Fibroblast of lung (primary cell): ENCODE measurements at places on chromosomes 16 and 17. TPM values are rescaled to one million over a fixed set of nuclear protein-coding genes. Genes with fewer than 3 reads are reported as not detected.
A peak's percentile ranks its signal among the peaks of the same experiment; 100 is the strongest.

DNA sequence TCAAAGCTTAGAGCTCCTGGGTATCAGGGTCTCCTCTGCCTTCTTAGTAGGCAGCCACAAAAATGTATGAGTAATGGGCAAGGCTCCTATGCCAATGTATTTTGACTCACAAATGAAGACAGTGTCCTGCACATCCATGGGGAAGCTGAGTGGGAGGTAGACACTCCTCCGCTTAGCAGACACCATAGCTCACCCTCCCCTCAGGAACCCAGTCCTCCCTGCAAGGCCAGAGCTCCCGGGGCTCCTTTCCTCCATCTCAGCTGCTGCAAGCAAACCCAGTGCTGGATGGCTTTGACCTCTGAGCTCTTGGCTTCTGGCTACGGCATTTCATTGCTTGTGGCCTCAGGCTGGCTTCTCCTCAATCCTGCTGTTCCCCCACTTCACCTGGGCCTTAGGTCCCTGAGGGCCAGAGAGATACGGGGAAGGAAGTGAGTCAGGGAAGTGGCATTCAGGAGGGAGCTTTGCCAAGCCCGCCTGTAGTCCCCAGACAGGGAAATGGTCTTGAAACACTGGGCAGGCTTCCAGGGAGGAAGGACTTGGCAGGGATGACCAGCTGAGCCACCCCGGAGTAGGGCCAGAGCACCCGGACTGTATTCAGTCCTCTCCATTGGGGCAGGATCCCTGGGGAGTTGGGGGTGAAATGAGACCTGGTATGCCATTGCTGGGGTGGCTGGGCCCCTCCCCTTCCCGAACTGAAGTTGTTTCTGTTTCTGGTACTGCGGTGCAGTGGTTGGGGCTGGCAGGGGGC lies 4.5 kb downstream of the ABCC3 start:
- H3K4me3 ChIP-seq, result no peak overlapping the region
- H3K27me3 ChIP-seq, result no peaks in the 10 kb centered on the region
- peak overlapping the region; percentile 83 for H3K27ac ChIP-seq
- no peaks in the 10 kb centered on the region for H3K36me3 ChIP-seq
- peak; percentile 95 for DNase-seq
- peaks cover 32% of the 10 kb centered on the region for H3K4me1 ChIP-seq

The TBC1D3I gene
- total RNA-seq, result under 0.01 and 0.51 TPM in 2 replicates

The PRR29 gene
- 0.17 and 0.26 TPM in 2 replicates for total RNA-seq

The ALOXE3 gene
- not detected in 2 replicates for total RNA-seq

The HYDIN gene
- total RNA-seq, result 1.3 and 1.7 TPM in 2 replicates

The GAS7 gene
- total RNA-seq, result 2.6 and 6.4 TPM in 2 replicates

The HLF gene
- 0.17 and 0.51 TPM in 2 replicates for total RNA-seq

DNA sequence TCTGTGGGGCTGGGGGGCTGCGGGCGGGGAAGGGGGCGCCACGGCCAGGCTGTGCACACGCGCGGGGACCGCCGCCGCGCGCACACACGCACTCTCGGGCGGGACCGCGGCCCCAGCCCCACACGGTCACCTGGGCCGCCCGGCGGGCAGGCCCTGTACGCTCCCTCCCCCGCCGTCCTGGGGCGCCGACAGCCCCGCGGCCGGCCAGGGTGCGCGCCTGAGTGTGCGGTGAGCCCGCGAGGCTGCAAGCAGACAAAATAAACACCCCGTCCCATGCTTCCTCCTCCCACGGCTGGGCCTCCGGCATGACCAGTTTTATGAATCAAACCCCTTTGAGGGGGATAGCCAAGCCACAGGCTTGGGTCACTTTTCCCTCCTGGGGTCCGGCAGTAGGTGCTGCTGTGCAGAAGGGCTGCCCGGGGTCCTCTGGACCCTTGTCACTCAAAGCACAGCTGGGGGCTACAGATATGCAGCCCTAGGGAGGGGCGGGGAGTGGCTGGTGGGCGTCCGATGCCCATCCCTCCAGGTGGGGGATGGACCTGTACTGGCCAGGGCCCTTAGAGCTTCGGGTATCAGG lies 441 bp downstream of the VASN start:
- peaks cover 6% of the 10 kb centered on the region for H3K36me3 ChIP-seq
- H3K27ac ChIP-seq, result peak overlapping the region; percentile 85
- peaks cover 57% of the 10 kb centered on the region for H3K4me1 ChIP-seq

DNA sequence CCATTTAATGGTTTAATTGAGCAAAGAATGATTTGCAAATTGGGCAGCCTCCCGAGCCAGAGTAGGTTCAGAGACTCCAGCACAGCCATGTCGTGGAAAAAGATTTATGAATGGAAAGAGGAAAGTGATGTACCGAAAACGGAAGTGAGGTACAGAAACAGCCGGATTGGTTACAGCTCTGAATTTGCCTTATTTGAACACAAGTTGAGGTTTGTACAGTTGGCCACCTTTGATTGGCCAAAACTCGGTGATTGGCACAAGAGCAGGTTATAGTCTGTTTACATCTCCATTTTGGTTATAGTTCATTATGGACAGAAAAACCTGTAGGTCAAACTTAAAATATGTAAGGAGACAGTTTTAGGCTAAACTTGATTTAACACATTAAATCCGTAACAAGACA lies 44.5 kb downstream of the TENT4B start:
- H3K4me1 ChIP-seq, result peaks cover 17% of the 10 kb centered on the region
- no peak for DNase-seq
- H3K27me3 ChIP-seq, result no peaks in the 10 kb centered on the region

The DPEP3 gene
- total RNA-seq, result not detected in 2 replicates
